BJ (cell line): ENCODE measurements at places on chromosomes 7 and 10.

- no peak for DNase-seq
These were observed 637.1 kb downstream of the GATA3 start for GRCh38 chr10:8691498-8692017.

GRCh38 chr7:4645246-4645645, 36.8 kb upstream of the FOXK1 start:
- no peak for DNase-seq

- no peak for DNase-seq
These were observed 24.4 kb upstream of the SRI start for GRCh38 chr7:88244258-88244657.

DNA sequence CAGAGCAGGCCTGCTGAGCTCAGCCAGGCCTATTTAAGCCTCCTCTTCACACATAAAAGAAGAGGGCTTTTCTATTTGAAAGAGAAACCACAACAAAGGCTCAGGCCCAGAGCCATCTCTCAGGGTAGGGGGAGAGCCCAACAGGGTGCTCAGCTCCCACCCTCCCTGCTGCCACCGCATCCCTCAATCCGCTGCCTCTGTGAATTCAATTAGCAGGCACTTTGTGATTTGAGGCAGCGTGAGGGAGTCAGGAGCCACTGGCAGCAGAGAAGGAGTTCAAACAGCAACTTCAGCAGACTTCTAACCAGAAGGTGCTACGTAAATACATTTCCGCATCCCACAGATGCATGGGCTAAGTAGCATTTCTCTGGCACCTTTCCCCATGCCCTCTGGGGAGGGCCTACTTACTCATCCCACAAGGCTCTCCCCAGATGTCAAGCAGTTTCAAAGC, 45.2 kb downstream of the LRRC20 start:
- DNase-seq: peak; percentile 31

DNA sequence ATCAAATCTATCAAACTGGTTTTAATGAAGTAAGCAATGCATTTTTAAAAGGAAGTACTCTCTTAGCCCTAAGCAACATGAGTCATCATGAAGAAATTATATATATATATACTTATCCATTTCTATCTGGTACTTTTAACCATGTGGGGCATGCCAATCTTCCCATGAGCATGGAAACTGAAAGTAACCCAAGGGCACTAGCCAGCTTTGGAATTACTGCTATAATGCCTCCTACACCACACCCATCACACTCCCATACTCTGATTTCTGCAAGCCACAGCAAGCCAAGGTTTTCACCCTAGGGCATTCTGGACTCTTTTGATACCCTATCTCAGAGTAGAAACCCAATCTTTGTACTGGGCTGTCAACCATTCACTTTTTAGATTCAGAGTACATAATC, 204.6 kb downstream of the IMMP2L start:
- DNase-seq: no peak

GRCh38 chr7:75616421-75617167, 122.1 kb downstream of the HIP1 start:
- DNase-seq: no peak

GRCh38 chr10:96325719-96326373, 21.6 kb downstream of the DNTT start:
- DNase-seq: no peak

DNA sequence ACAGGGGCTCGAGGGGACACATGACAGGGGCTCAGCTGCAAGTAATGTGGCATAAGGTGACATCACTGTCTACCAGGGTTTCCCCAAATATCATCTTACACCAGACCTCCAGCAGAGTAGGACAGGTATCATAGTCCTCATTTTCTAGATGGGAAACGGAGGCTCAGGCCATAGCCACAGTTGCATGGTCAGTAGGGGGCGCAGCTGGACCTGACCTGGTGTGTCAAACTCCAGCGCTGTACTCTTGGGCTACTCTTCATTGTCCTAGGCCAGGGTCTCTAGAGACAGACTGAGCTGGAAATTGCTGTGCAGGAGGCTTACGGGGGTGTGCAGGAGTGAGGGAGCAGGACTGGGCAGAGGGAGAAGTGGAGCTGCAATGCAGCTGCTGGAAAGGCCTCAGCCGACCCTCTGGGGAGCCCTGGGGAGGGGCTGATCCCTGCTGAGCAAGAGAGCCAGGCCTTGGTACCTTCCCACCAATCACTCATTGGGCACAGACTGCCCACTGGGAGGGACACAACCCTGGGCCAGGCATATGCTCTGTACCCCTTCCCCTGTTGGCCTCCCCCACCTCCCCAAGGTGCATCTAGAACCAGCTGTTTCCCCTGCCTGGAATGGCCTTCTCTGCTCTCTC, 89.9 kb downstream of the CDH23 start:
- DNase-seq: no peak

DNA sequence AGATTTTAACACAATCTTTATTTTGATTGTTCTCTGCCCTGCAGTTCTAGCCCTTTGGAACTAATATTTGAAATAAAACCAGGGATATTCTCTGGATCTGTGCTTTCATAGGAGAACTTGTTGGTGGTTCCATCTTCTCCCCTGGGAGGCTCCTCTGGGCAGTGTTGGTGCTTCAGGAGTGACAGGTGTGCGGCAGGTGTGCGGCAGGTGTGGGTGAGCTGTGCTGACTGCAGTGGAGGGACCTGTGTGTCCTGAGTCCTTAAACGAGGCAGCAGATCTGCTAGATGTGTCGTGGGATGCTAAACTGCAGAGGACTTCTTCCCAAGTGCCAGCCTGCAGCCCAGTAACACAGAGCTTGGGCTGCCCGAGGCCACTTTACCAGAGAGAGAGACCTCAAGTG, 98.4 kb downstream of the LYZL1 start:
- no peak for DNase-seq

- DNase-seq: no peak
These were observed 123.7 kb downstream of the MPP7 start for GRCh38 chr10:28179006-28179742.

GRCh38 chr7:143002106-143002505, 24.8 kb downstream of the OR9A2 start:
- DNase-seq: no peak

GRCh38 chr10:78405231-78405630, 371.6 kb downstream of the RPS24 start:
- DNase-seq: no peak

DNA sequence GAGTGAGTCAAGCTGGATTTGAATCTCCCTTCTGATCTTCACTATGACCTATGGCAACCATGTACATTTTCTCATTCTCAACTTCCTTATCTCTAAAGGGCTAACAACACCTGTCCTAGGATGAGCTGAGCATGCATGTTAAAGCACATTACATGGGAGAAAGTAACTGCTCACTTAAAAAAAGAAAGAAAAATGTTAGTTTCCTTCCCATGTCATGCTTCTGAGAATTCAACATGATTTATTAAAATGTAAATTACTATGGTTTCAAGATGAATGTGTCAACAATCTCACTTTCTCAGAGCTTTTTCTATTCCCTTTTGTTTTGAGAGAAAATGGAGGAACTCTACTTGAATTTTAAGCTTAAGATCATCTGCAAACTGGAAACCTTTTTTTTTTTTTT, 295.3 kb downstream of the SKIDA1 start:
- DNase-seq: no peak

GRCh38 chr7:20482071-20482470, 133.4 kb upstream of the ABCB5 start:
- DNase-seq: no peak

DNA sequence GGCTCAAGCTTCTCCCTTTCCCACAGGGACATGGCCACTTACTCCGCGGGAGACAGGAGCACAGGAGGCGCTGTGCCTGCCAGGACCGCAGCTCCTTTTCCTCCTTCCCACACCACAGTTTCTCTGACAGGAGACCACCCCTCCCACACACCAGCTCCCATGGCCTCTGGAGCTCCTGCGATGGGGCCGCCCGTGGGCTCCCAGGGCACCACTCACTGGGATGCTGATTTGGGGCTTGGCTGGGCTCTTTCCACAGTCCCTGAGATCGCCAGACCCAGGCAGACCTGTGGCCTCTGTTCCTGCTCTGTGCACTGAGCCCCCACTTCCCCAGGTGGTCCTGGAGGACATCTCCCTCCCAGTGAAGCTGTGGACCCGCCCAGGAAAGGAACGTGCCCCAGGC, 226.9 kb upstream of the SHH start:
- no peak for DNase-seq

DNA sequence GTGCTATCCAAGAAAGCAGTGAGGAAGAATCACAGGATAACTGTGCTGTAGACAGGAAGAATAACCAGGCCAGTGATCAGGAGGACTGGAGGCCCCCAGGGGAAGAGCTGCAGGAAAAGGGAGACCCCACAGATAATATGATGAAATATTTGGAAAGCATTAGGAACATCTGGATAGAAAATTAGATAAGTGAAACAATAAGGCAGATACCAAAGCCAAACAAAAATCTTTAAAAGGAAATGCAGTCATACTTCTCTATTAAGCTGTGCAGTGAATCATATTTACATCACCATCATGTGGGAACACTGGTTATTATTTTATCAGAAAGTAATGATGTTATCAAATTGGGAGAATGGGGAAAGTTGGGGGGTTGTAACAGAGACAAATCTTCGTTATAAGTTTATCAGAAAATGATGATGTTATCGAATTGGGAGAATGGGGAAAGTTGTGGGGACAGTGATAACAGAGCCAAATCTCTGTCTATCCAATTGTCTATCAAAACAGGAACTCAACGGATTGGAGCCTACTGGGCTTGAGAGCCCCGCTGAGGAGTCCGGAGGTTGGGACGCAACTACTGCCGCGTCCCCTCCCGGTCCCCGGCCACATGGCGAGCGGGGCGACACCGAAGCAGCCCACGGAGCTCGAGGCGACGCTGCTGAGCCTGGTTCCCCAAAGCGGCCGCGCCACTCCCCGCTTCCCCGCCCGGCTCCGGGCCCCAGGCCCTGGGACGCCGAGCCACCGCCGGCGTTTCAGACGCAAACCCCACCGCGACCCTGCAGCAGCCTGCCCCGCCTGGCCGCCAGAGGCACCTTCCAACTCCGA, 14.0 kb upstream of the RALA start:
- DNase-seq: no peak
